DMS53 (cell line): ENCODE measurements at places on chromosomes 16 and 17.

GRCh38 chr17:78347453-78347852 lies 12.4 kb downstream of the SOCS3 start:
- no peak for DNase-seq

DNA sequence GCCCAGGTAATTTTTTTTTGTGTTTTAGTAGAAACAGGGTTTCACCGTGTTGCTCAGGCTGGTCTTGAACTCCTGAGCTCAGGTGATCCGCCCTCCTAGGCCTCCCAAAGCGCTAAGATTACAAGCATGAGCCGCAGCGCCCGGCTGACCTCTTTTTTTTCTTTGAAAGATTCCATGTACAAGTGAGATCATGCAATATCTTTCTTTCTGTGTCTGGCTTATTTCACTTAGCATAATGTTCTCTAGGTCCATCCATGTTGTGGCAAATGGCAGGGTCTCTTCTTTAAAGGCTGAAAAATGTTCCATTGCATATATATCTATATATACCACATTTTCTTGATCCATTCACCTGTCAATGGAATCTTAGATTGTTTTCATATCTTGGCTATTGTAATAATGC lies 255.0 kb upstream of the MYOCD start:
- no peak for DNase-seq

DNA sequence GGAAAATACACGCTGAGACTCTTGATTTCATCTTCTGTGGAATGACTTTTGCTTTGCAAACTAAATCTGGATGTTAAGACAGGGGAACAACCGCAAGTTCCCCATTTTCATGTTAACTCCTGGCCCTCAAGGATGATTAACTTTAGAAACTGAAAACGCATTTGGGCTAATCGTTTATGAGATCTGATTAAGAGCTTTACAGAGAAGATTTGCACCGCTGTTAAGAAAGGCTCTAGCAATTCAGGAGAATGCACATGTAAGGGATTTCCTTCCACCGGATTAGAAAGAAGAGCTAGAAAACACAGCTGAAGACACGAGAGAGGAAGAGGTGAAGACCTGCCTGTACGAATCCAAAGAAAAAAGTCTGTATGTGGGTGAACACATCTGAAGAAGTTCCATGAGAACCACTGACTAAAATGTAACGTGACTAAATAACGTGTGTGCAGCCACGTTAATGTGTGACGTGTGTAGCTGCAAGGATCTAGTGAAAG lies 106.4 kb downstream of the YPEL2 start:
- no peak for DNase-seq

DNA sequence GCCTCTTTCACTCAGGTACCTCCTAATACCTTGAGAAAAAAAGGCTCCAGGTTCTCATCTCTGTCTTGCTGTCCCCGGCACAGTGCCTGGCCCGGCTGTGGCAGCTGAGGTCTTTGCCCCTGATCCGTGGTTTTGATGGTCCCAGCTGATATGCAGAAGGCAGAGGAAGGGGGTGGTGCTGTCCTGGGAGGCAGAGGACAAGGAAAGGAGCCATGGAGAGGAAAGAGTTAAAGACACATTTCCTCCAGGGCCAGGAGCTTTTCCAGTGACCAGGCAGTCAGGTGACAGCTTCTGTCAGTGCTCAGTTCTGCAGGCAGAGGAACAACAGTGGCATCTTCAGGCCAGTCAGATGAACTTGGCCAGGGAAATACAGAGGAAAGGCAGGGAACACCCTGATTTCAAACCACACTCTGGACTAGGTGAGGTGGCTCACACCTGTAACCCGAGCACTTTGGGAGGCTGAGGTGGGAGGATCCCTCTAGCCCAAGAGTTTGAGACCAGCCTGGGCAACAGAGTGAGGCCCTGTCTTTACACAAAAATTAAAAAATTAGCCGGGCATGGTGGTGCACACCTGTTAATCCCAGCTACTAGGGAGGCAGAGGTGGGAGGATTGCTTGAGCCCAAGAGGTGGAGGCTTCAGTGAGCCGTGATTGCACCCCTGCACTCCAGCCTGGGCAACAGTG lies 3.3 kb upstream of the COG1 start:
- DNase-seq, result peak; percentile 86

- DNase-seq, result no peak
Measured at GRCh38 chr16:57156351-57156703, 29.5 kb downstream of the PSME3IP1 start.
